Substantia nigra (tissue), 51 donors: ENCODE measurements at places on chromosomes 7 and 10.

GRCh38 chr10:118729641-118730258 lies 25.0 kb downstream of the CACUL1 start:
- DNase-seq: no peak

GRCh38 chr7:123797673-123798531 lies 47.1 kb upstream of the HYAL4 start:
- DNase-seq: no peak

DNA sequence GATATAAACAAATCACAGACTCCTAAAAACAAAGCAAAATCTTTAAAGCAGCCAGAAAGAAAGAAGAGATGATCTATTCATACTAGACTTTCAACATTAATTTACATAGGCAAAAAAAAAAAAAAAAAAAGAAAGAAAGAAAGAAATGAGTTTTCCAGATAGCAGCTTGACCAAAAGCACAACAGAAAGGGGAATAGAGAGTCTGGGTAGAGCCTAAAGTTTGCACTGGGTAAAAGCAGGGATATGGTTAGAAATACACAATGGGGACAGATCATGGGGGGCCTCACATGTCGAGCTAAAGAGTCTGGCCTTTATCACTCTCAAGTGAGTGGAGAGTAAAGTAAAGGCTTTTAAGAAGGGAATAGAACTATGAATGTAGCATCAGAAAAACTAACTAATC lies 169.8 kb downstream of the SGMS1 start:
- DNase-seq: no peak

DNA sequence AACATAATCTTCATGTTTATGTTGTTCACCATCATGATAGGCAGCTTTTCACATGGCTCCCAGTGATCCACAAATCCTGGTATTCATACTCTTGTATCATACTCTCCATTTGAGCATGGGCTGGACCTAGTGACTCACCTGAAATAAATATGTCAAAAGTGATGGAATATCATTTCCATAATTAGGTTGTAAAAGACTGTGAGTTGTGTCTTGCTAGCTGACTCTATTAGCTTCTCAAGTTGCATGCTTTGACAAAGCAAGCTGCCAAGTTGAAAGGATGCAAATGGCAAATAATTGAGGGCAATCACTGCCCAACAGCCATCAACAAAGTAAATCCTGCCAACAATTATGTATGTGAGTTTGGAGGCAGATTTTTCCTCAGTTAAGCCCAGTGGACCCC lies 300.4 kb downstream of the AHR start:
- DNase-seq: no peak

- DNase-seq: no peak
Measured at GRCh38 chr7:40824461-40824860, 689.7 kb downstream of the SUGCT start.

DNA sequence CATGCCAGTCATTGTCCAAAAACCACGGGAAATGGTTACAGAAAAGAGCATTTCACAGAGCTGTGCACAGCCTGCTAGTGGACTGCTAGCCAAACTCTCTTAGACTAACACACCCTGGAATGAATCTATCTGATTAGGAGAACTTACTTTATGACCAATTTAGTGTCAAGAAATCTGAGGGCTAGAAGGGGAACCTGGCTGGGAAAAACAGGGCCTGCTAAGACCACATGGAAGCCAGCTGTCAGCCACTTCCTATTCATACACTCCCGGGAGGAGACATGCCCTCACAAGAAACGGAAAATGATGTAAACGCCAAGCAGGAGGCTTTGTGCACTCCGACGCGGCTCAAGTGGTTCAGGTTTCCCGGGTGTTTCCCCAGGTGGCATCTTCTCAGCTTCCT lies 54.8 kb downstream of the MPP7 start:
- DNase-seq: no peak

GRCh38 chr10:132099389-132100090 lies 33.8 kb downstream of the JAKMIP3 start:
- no peak for DNase-seq

DNA sequence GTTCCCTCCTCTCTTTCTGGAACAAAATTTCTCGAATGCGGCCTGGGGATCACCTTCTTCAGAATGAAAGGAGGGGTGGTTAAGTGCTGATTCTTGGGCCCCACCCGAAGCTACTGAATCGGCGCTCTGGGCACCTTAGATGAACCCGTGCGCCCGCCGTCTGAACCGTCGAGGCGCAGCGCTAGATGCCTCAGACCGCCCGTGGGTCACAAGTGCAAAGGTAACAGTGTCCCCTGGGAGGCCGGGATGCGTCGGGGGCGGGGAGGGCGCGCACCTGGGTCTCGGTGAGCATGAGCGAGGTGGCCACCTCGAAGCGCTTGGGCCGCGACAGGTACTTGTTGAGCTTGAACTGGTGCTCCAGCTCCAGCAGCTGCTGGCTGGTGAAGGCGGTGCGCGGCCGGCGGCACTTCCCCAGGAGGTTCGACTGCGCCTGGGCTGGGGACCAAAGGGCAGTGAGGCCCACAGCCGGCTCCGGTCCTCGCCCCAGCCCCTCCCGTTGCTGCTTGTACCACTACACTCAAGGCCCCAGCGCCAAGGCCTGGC lies 4.2 kb downstream of the MNX1 start:
- no peak for DNase-seq

- no peak for DNase-seq
Measured at GRCh38 chr10:73253225-73253555, 746 bp upstream of the MRPS16 start.

DNA sequence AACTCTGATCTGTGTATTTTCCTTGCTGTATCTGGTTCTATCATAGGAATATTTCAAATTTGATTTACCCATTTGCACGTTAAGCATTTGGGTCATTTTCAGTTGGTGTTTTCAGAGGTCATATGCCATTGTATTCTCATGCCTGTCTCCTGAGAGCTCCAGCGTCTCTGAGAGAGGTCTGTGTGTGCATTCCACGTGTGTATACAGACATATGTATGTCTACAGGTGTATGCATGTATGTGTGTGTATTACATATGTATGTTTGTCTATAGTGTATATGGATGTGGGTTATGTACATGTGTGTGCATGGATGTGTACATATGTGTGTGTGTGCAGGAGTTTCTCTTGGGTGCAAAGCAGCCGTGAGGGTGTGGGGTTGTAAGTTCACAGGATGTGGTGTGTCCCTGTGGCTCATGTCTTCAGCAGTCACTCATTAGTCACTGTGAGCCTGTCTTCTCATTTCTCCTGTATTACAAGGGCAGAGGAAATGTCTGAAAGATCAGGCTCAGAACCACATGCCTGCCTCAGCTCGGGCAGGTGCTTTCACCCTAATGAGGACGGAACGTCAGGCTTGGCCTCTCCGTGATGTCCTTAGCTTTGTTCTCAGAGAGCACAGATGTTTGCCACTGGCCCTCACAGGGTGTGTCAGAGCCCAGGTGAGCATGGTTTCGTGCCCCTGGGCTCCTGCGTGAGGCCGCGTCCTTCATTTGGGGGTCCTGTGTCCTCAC lies 101.6 kb downstream of the NKX6-2 start:
- no peak for DNase-seq

GRCh38 chr7:108118959-108119358 lies 11.2 kb downstream of the LAMB4 start:
- no peak for DNase-seq

- DNase-seq: no peak
Measured at GRCh38 chr10:34954142-34954541, 136.0 kb downstream of the CUL2 start.

DNA sequence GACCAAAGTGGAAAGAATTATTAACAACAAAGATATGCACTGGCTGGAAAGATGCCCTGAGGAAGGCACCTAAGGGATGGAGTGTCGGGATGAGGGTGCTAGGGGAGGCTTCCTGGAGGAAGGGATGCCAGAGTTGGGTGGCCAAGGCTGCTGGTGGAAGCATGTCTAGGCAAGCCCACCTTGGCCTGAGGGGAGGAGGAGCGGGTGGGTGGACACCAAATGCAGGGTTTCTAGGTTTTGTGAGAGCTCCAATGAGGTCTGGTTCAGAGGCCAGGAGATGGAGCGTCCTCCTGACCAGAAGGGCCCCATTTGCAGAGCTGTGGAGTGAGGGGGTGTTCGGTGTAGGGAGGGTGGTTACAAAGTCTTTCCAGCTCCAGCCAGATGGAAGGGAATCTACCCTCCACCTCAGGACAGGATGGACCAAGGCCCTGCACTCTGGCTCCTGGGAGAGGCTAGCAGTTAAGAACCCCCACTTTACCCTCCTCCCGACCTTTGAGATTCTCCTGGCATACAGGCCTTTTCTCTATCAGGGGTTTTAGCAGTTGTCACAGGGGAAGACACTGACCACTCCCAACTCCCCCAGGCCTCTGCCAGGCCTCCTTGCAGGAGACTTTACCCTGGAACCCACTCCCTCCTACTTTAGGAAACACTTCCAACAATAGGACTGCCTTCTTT lies 3.0 kb upstream of the DDIT4 start:
- DNase-seq: no peak

GRCh38 chr7:150420987-150421674 lies 29.3 kb upstream of the GIMAP8 start:
- peak; percentile 79 for DNase-seq

DNA sequence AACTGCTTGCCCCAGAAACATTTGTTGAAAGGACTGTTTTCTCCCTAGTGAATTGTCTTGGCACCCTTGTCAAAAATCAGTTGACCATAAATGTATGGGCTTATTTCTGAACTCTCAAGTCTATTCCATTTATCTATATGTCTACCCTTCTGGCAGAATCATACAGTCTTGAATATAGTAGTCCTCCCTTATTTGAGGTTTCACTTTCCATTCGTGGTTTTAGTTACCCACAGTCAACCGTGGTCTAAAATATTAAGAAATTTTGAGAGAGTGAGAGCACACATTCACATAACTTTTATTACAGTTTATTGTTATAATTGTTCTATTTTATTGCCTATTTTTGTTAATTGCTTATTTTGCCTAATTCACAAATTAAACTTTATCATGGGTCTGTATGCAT lies 17.4 kb upstream of the CEP41 start:
- DNase-seq: no peak

- DNase-seq: no peak
Measured at GRCh38 chr7:157211690-157212089, 73.0 kb downstream of the UBE3C start.

- DNase-seq: no peak
Measured at GRCh38 chr7:27640884-27641574, 21.7 kb downstream of the HIBADH start.

- DNase-seq: no peak
Measured at GRCh38 chr7:115475206-115475605, 553.3 kb downstream of the MDFIC start.

DNA sequence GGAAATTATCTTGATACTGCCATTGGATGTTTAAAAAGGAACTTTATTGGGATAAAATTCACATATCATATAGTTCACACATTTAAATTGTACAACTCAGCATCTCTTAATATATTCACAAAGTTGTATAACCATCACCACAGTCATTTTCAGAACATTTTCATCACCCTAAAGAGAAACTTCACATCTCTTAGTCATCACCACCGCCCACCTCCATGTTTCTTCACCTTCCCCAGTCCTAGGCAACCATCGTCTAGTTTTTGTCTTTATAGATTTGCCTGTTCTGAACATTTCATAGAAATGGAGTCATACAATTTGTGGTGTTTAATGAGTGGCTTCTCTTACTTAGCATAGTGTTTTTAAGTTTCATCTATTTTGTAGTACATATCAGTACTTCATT lies 96.6 kb downstream of the ANKRD30A start:
- DNase-seq: no peak

GRCh38 chr10:46542567-46543465 lies 13.6 kb downstream of the GPRIN2 start:
- DNase-seq: no peak

GRCh38 chr10:101625821-101626412 lies 37.8 kb downstream of the DPCD start:
- DNase-seq: no peak

DNA sequence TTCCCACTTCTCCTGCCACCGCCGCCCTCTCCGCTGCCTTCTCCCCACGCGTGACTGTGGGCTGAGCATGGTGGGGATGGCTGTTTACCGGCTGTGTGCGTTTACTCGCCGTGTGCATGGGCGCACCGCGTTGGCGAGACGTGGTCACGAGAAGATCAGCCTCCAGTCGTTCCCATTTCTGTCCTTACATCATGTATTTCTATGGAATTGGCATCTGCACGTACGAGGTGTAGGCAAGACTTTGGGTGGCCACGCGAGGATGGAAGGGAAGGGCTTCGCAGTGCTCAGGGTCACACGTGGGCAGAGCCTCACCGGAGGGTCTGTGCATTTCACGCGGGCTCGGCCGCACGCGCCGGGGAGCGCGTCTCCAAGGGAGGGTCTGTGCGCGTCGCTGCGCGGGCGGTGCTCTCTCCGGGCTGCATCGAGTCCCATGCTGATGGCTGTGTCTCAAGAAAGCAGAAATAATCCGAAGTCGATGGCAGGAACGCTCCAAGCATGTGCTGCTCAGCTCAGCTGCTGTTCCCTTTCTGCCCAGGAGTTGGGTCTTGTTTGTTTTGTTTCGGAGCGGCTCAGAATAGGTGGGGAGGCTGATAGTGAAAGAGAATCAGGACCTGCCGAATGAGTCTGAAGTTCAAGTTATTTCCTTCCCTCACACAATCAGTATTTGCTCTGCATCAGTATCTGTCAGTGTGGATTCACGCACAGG lies 973 bp downstream of the CAMK1D start:
- peak; percentile 27 for DNase-seq

- no peak for DNase-seq
Measured at GRCh38 chr7:103795787-103796186, 193.7 kb downstream of the RELN start.

- no peak for DNase-seq
Measured at GRCh38 chr7:120806669-120807068, 51.3 kb downstream of the TSPAN12 start.

GRCh38 chr10:1643908-1644179 lies 93.5 kb downstream of the ADARB2 start:
- no peak for DNase-seq

DNA sequence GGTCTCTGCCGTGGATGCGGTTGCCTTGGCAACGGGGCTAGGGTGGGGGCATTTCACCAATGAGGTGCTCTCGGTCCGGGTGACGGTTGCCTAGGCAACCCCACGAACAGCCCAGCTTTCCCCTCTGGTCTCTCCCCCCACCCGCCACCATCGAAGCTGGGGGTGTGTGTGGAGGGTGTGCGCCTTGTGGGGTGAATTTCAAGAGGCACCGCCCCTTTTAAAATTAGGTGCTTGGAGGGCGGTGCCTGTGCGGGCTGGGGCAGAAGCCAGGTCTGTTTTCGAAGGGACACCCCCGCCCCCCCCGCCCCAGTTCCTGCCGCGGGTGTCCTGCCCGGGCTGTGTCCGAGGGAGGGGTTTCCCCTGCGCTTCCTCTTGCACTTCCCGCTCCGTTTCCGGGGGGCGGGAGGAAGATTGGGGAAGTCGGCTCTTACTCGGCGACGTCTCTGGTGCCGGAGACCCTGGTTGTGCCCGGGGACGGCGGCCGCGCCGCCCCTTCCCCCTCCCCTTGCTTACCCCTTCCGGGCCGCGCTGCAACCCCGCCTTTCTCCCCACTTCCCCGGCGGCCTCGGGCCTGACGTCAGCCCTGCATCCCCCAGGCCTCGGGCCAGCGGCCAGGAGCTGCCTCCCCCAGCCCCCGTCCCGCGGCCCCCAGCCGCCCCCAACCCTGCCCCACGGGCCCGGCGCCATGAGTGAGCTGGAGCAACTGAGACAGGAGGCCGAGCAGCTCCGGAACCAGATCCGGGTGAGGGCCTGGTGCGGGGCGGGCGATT lies 2.2 kb downstream of the GNB2 start:
- peak; percentile 69 for DNase-seq
